ENCODE measurements at places on chromosomes 1 and 21.

GRCh38 chr1:33043267-33044092, 6.8 kb upstream of the AK2 start:
- DNase-seq: no peak

GRCh38 chr1:161068306-161069234, 1.1 kb downstream of the ARHGAP30 start:
- no peak for DNase-seq

DNA sequence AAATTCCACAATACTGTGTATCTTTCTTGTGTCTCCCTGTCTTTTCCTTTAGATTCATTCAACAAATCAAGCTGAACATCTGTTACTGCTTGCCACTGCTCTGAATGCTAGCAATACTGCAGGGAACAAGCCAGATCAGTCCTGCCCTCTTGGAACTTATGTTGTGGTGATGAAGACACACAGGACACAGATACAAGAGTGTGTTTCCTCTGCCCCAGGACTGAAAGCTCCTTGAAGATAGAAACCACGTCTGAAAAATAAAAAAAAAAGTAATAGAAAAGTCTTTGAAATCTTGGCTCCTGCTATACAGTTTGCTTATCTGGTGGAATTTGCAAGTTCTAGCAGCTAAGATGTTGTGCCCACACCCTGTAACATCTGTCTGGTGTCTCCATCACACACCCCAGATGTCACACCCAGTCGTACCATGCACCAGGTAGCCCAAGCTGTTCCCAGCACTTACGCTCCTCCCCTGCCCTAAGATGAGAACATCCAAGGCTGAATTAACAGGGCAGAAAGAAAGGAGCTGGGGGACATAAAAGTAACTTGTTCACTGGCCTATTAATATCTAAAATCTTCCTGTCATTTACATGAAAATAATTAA, 80.2 kb upstream of the GALNT2 start:
- DNase-seq: no peak

GRCh38 chr1:204697893-204698292, 12.4 kb upstream of the LRRN2 start:
- no peak for DNase-seq

GRCh38 chr1:234478152-234478480, 863 bp downstream of the TARBP1 start:
- peak; percentile 84 for DNase-seq

GRCh38 chr1:81433676-81434075, 367.1 kb upstream of the ADGRL2 start:
- no peak for DNase-seq

GRCh38 chr1:56258371-56258770, 321.0 kb downstream of the PLPP3 start:
- no peak for DNase-seq

GRCh38 chr1:22303816-22304215, 147.8 kb upstream of the ZBTB40 start:
- peak; percentile 1 for DNase-seq

DNA sequence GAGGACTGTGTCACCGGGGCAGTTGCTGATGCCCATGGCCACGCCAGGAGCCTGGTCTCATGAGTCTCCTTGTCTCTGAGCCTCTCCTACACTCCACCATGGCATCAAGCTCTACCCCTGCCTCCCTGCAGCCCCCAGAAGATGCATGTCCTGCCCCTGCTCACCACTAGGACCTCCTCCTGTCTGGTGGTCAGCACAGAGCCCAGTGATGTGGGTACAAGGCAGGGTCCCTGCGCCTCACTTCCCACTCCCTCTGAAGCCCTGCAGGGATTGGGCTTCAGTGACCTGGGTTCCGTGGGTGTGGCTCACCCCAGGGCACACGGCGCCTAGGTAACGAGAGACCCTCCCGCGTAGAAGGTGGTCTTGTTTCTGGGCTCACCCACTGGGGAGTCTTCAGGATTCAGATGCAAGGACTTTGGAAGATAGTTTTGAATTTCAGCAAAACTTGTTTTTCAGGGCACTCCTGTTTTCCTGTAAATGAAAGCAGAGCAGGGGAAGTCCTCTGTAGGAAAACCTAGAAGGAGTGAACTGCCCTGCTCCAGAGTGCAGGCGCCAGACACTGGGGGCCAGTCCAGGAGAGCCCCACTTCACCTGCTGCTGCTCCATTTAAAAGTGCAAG, 2.8 kb downstream of the COL18A1 start:
- no peak for DNase-seq

DNA sequence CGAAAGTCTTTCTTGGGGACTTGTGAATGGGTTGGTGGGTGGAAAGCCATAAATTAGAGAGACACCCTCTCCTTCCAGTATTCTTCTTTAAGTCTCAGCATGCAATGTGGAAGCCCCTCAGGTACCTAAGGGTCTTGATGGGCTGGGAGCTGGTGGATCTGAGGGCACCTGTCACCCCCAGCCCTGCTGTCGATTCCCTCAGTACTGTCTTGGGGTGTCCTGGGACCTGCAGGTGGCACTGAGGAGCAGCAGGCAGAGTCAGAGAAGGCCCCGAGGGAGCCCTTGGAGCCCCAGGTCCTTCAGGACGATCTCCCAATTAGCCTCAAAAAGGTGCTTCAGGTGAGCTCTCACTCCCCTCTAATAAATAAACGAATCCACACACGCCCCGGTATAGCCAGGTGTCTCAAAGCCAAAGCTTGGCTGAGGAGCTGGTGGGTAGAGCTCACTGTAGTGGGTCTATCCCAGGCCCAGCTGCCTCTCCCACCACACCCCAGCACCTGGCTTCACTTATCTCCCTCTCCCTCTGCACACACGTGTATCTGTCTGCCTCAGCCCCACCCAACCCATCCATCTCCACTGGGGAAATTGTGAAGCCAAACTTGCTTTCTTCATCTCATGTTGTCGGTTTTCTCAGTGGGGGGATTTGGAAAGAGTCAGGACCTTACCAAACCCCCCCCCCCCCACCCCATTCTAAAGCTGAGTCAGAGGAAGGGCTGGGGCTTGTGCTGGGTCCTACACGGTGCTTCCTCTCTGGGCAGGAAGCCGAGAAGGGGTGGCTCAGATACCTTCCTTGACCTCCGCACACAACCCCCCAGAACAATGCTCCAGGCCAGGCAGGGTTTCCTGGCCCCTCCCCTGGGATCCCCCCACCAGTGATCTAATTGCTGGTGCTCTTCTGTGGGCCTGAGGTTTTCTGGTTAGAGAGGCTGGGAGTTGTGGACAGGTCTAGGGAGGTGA, 1.6 kb downstream of the ADAM15 start:
- peak; percentile 79 for DNase-seq

DNA sequence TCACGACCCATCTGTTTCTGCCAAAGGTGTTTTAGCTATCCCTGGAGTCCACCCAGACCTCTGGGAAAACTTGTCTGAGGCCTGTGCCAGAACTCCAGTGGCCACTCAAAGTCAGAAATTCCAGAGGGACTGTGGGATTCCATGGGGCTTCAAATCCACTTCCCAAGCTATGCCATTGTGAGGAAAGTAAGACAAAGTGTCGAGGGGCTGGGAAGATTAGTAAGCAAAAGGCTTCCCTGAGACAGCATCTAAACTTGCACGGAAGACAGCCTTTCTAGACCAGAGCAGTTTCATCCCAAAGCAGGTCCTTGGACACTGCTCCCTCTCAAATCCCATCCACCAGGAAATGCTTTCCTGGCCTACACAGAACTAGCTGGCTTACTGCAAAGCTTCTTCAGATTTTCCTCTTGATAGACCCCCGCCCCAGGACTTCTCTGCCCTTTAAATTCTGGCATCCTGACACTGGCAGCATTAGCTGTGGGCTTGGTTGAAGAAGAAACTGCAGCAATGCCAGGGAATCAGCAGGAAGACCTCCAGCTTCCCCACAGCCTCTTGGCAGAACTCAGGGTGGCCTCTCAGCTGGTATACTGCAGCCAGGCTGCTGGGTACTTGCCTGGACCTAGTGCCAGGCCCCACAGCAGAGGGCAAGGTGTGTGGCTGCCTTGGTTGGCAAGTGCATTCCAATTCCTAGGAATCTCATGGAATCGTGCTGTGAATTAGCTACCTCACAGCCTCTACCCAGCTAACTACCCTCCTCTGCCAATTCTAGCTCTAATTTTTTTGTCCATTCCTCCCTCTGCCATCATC, 27.3 kb upstream of the LMX1A start:
- DNase-seq: no peak

GRCh38 chr1:203619091-203619780, 7.4 kb upstream of the ATP2B4 start:
- DNase-seq: no peak

- DNase-seq: no peak
Measured at GRCh38 chr1:208079161-208079560, 165.0 kb downstream of the PLXNA2 start.

DNA sequence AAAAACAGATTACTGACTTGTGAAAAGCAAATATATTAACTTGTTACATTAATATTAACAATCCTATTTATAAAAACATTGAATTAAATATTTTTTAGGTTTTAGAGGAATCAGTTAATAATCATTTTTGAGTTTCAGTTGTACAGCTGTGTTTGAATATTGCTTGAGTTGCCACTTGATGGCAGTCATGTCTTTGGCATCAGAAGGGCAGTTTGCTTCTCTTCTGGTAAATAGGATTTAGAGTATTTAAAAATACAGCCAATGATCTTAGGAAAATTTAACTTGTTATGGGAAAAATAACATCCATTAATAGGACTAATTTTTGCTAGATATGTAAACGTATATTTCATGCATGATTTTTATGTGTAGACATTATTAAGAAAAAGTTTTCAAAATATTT, 234.1 kb downstream of the NCAM2 start:
- peak; percentile 2 for DNase-seq

GRCh38 chr21:14583629-14584255, 37.6 kb upstream of the SAMSN1 start:
- DNase-seq: no peak

DNA sequence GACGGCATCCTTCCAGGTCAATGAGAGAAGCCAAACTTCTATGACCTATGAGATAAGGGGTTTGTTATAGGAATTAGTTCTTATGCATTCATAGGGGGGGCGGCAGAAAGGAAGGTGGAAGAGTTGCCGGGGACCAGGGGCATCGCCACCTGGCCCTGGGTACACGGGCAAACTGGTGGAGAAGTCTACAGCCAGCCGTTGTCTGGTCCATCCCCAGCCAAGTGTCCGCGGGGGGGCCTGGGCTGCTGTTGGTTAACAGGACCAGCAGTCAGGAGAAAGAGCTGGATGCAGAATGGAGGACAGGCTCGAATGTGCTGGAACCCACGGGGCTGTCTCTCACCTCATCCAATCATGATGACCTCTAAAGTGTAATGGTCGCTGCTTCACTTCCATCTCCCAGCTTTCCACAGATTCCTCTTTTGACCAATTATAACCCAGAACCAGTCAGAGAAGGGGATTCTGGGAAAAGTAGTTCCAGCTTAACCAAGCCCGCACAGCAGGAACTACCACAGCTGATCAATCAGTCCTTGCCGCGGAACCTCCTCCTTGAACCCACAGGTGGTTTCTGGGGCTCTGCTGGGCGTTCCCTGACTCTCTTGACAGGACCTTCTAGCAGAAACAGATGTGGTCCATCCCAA, 17.8 kb downstream of the TMEM51 start:
- peak; percentile 57 for DNase-seq

Data from H7 (cell line).